ENCODE measurements at places on chromosomes 16 and 17.

DNA sequence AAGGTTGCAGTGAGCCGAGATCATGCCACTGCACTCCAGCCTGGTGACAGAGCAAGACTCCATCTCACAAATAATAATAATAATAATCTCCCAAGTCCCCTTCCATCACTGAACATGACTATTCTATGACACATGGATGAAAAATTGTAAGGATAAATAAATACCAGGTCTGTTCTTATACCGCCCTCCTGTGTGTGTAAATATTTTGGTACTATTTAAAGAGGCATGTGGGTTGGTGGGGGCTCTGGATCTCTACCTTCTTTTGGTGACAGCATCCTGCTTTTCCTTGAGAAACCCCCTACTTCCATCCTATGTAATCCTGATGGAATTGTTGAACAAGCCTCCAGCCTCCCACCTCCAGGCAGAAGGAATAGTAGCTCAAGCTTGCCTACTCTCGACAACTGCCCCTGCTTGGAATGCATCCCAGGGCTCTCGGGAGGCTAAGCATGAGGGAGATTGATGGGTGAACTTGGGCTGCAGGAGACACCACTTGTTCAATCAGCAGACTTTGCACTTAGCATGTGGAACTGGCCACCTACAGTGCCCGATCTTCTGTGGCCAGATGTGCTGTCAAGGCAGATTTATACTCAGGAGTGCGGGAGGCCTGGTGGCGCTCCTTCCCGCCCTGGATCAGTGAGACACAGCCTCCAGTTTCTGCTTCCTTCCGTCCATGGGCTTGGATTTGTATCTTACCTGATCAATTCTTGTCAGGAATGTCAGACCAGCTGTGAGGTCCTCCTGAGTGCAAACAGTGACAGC lies 287.4 kb downstream of the SLC39A11 start:
- no peaks in the 10 kb centered on the region for H3K4me1 ChIP-seq
- DNase-seq, result no peak
- no peaks in the 10 kb centered on the region for H3K27me3 ChIP-seq
- peaks cover 7% of the 10 kb centered on the region for H3K36me3 ChIP-seq

GRCh38 chr17:19759568-19760549 lies 11.8 kb upstream of the ALDH3A1 start:
- DNase-seq, result no peak
- peaks cover 7% of the 10 kb centered on the region for H3K4me1 ChIP-seq
- H3K4me3 ChIP-seq, result no peak overlapping the region
- no peaks in the 10 kb centered on the region for H3K36me3 ChIP-seq
- no peak overlapping the region for H3K27ac ChIP-seq

- no peak overlapping the region for H3K4me3 ChIP-seq
- DNase-seq, result no peak
These were observed 228.7 kb downstream of the MSI2 start for GRCh38 chr17:57484826-57485565.

GRCh38 chr16:398561-399339 lies 1.8 kb downstream of the NME4 start:
- H3K36me3 ChIP-seq, result no peaks in the 10 kb centered on the region
- peak overlapping the region; percentile 87 for H3K27ac ChIP-seq
- H3K4me1 ChIP-seq, result peaks cover 13% of the 10 kb centered on the region
- no peaks in the 10 kb centered on the region for H3K27me3 ChIP-seq

DNA sequence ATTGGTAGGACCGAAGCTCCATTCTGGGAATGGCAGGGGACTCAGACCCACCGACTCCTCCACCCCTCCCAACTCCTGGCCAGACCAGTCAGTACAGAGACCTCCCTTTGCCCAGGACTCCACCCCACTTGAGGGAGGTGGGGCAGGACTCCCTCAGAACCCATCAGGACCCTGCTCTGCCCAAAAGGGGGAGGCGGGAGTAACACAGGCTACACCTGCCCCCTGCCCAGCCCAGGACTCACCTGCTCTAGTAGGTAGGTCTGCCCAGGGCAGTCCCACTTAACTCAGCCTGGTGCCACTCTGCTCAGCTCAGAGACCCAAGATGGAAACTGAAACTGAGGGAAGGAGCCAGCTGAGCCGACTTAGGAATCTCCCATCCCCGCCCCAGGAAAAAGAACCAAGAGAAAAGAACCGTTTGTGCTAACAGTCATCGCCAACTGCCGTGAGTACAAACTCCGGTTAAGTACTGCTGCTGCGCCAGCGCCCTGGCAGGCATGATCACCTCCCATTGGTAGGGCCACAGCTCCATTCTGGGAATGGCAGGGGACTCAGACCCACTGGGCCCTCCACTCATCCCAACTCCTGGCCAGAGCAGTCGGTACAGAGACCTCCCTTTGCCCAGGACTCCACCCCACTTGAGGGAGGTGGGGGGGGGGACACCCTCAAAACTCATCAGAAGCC lies 503 bp downstream of the DHX58 start:
- peak overlapping the region; percentile 91 for H3K27ac ChIP-seq
- H3K36me3 ChIP-seq, result peaks cover 9% of the 10 kb centered on the region
- peak overlapping the region; percentile 63 for H3K4me3 ChIP-seq
- peak; percentile 45 for DNase-seq
- no peaks in the 10 kb centered on the region for H3K4me1 ChIP-seq
- H3K27me3 ChIP-seq, result no peaks in the 10 kb centered on the region

DNA sequence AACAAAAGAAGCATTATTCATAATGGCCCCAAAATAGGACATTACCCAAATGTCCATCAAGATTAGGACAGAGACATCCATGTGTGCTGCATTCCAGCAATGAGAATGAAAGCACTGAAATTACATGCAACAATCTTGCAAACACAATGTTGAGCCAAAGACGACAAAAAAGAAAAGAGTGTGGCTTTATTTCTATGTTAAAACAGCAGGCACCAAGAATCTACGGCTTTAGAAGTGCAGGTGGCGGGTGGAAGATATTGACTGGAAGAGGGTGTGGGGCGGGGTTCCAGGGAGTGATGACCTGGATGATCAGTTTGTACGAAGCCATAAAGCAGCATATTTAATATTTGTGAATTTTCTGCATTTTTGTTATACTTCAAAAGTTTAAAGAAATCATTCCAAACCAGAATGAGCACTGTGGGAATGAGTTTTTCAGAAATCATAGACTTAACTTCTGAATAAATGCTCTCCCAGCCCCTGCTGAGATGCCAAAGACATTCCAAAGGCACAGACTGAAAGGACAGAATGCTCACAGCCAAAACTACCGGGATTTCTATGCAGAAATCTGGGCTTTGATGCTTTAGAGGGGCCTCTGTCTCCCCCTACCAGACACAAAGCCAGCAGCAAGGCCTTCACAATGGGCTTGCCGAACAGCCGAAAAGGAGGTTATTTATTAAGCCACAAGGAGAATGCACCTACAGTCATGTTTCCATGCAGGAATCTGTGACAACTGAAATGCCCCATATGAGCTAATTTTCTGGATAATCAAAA lies 361.6 kb downstream of the GRIN2A start:
- H3K27me3 ChIP-seq, result no peaks in the 10 kb centered on the region
- H3K27ac ChIP-seq, result no peak overlapping the region
- no peak overlapping the region for H3K4me3 ChIP-seq
- H3K4me1 ChIP-seq, result no peaks in the 10 kb centered on the region
- DNase-seq, result no peak
- no peaks in the 10 kb centered on the region for H3K36me3 ChIP-seq

DNA sequence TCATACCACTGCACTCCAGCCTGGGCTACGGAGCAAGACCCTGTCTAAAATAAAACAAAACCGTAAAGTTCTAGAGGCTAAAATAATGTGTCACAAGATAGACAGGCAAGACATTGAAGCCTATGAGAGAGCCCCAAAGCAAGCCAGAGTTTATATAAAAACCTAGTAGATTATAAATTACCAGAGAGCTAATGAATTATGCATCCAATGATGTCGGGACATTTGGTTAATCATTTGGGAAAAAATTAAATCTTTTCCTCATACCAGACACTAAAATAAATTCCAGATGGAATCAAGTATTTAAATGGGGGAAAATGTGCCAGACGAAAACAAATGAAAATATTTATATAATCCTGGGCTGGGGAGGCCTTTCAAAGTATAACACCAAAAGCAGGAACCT lies 24.2 kb downstream of the CCDC40 start:
- H3K27ac ChIP-seq, result no peak overlapping the region
- no peak for DNase-seq

Data from tibial artery (tissue), 4 donors.